ENCODE measurements at places on chromosomes 2 and 18.

GRCh38 chr2:98376996-98377395, 30.7 kb downstream of the CNGA3 start:
- no peak for DNase-seq

DNA sequence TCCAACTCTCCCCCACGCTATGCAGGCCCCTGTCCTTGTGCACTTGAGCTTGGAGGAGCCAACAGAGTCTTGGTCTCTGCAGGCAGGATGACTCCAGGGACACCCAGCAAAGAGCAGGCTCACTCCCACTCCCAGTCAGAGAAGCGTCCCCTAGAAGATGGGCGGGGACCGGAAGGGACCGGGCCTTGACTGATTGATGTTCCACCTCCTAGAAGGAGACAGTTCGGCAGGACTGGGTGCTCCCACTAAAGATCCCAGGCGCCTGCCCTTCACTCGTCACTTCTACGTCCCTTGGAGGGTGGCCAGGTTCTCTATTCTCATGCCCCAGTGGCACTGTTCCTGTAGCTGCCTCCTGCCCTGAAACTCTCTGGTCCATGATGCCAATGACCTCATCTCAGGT, 3.2 kb upstream of the SP100 start:
- no peak for DNase-seq

DNA sequence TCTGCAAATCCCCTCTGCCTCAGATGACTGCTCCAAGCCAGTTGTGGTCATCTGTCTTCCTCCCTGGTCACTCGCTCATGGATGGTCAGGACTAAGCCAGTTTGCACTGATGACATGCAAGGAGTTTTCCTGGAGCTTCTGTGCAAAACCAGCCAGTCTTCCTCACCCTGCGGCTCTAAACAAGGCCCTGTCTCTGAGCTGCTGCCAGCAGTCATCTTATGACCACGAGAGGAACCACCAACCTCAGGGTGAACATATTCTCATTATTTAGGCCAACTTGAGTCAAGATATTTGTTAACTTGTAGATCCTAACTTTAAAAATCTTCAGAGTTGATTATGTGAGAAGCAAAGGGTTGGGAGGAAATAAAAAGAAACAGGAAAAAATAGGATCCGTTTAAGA, 119.9 kb upstream of the CAB39 start:
- no peak for DNase-seq

- no peak for DNase-seq
These were observed 87.4 kb downstream of the FAM210A start for GRCh38 chr18:13638719-13639595.

GRCh38 chr2:145043399-145043834, 523.5 kb upstream of the ZEB2 start:
- no peak for DNase-seq

- no peak for DNase-seq
These were observed 7.3 kb upstream of the CRYBA2 start for GRCh38 chr2:219000569-219000960.

DNA sequence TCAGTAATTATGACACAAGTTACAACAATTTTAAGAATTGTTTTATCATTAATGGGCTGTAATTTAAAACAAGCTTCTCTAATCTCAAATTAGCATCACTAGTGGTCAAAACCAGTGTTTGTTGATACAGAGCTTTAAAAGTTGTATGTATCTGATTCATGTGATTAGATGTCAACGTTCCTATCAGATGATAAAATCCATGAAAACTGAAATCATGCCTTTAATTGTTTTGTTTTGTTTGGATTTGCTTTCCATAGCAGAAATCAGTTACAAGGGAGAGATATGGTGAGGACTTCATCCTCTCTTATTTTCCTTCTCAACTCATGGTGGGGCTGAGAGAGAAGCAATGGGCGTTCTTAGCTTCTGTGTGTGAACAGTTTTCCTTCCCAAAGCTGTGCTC, 469.6 kb downstream of the PID1 start:
- DNase-seq = no peak

DNA sequence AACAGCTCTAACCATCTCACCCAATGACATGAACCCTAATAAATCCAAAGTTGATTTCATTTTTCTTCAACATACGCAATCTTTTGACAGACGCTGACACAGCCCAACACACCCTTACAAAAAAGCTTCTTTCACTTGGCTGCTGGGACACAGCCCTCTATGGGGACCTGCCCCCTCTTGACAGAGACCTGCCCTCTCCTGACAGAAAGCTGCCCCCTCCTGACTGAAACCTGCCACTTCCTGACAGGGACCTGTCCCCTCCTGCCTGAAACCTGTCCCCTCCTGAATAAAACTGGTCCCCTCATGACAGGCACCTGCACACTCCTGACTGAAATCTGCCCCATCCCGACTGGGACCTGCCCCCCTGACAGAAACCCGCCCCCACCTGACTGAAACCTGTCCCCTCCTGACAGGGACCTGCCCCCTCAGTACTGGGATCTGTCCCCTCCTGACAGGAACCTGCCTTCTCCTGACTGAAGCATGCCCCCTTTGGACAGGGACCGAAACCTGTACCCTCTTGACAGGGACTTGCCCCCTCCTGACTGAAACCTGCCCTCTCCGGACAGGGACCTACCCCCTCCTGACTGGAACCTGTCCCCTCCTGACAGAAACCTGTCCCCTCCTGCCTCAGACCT, 87.9 kb downstream of the PXDN start:
- no peak for DNase-seq

GRCh38 chr2:76270096-76270710, 559.5 kb upstream of the GCFC2 start:
- no peak for DNase-seq

DNA sequence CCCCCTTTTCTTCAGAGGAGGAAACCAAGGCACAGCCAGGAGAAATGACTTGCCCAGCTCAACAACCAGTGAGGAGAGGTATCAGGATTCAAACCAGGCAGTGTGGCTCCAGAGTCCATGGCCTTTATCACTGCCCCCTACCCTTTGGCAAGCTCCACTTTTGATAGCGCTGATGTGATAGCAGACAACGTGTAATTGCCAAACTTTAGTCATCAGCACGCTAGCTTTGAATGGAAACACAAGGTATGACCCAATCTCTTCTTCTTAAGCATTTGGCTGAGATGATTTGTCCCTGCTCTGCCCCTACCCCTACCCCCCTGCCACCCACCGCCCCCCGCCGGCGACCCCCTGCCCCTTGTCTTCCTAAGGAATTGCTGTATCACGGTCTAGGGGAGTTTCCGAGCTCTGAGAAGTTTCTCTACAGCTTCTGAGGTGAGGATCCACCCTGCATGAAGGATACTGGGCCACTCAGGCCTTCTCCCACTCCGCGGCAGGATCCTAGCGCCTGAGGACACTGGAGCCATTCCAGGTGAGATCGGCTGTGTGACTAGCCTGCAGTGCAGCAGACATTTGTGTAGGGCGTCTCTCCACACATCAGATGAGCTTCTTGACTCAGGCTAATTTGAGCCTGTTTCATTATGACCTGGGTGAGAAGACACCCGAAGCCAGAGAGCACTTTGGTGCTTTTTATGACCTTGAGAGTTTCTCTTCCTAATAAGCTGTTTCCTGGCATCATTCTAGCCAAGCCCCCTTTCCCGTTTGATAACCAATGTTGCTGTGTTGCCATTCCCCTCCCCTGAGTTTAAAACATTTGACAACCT, 75.1 kb upstream of the MAP4K4 start:
- no peak for DNase-seq

DNA sequence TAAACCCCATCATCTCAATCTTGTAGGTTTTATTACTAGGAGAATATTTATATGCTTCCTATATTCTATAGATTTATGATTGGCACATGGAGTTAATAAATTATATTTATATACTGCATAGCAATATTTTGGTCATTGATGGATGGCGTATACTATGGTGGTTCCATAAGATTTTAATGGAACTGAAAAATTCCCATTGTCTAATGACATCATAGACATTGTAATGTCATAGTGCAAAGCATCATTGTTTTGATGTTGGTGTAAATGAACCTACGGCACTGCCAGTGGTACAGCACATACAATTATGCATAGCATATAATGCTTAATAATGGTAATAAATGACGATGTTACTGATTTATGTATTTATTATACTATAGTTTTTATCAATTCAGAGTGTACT, 1135.9 kb downstream of the CNTNAP5 start:
- DNase-seq = no peak

DNA sequence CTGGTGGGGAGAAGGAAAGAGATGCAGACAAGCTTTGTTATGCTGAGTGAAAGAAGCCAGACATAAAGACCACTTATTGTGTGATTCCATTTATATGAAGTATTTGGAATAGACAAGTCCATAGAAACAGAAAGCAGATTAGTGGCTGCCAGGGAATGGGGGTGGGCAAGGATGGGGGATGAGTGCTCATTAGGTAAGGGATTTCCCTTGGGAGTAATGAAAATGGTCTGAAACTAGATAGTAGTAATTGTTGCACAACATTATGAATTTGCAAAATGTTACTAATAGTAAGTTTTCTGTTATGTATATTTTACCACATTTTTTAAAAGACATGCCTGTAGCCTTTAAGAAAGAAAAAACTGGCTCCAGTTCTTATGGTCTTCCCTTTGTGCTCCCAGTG, 154.9 kb downstream of the LNPK start:
- DNase-seq = no peak

- DNase-seq = no peak
These were observed 115.2 kb upstream of the FOSL2 start for GRCh38 chr2:28277466-28277865.

- no peak for DNase-seq
These were observed 8.9 kb downstream of the ASPRV1 start for GRCh38 chr2:69952336-69953115.

DNA sequence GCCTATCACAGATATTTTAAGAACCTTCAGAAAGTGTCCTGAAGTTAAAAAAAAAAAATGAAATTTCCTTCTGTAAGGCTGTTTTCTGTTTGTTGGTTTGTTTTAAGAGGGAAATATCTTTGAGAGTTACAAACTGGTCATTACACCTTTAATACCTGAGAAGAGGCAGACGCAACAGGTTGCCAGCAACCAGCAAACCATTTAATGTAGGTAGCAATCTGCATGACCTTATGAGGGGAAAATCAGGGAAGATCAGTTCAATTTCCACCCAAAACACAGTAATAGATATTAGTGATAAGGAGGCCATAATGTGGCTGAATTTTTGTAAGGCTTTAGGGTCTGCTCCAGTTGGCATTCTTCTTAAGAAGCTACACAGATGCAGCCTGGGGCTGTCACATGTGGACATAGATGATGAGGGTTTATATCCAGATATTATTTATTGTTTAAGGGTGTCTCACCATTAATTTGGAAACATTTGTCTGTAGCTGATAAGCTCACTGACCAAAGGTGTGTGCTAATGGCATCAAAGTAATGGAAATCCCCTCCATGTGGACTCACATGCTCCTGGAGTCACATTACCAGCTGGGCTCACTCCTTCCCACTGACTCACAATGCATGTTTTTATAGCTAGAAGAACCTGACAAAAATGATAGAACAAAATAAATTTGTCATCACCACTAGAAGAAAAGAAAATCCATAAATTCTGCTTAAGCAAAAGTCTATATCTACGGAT, 83.5 kb upstream of the DTNA start:
- DNase-seq = no peak

DNA sequence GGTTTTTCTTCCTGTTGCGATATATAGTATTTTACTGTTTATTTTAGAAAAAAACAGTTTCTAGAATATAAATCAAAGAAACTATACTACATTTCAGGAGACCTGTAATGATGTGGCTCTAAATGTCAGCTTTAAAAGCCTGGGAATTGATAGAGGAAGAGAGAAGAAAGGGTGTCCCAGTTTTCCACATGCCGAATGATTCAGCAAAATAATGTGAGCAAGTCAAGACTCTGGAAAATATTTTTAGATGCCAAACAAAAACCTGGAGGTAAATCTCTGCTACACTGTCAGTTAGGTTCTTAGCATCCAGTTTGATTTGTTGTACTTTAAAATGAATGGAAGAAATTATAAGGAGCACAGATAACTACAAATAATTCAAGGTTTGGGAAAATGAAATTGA, 67.1 kb upstream of the DSG1 start:
- DNase-seq = no peak

- no peak for DNase-seq
These were observed 249.5 kb upstream of the TANK start for GRCh38 chr2:160910681-160911080.

GRCh38 chr2:129751409-129751808, 228.1 kb upstream of the RAB6C start:
- no peak for DNase-seq

DNA sequence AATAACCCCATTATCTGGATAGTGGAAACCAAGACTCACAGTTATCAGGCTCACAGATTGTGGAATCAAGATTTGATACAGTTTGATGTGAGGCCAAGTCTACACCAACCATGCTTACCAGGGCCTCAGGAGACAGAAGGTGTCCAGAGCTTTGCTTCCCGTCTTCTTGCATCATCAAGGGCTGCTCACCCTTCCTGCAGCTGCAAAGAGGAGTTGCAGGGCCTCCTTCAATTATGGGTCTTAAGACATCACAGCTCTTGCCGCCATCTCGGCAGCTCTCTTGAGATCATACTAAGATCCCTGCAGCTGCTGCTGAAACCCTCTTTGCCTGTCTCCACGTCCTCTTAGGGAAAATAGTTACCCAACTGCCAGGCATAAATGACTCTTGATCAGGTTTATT, 176.0 kb downstream of the MGAT5 start:
- DNase-seq = no peak

DNA sequence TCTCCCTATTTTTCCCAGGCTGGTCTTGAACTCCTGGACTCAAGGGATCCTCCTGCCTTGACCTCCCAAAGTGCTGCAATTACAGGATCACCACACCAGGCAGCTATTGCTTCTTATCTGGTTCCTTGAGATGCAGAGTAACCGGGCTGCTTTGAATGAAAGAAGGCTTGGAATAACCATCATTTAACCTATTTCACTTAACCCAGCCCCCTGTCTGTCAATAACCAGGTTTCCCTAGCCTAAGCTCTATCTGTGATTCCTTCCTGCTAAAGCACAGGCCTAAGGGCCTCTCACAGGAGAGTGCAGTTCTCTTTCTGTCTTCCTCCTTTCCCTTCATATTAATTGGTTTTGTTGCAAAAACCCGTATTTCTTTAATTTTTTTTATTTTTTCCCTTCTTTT, 393.5 kb upstream of the RAB12 start:
- DNase-seq = no peak

GRCh38 chr18:68847219-68847837, 49.4 kb downstream of the CCDC102B start:
- DNase-seq = peak; percentile 4

GRCh38 chr2:24926602-24927252, 6.7 kb upstream of the ADCY3 start:
- DNase-seq = peak; percentile 38

GRCh38 chr2:22623620-22624019, 761.4 kb upstream of the KLHL29 start:
- no peak for DNase-seq

Measured in renal pelvis (tissue), 12 donors.